ENCODE measurements at places on chromosomes 2 and 18. TPM values are rescaled to one million over a fixed set of nuclear protein-coding genes. Genes with fewer than 3 reads are reported as not detected.

LYPD6 gene
- 2.0 TPM for total RNA-seq

CMPK2 gene
- 9.3 TPM for total RNA-seq

IKZF2 gene
- 11.4 TPM for total RNA-seq

SERPINB11 gene
- not detected for total RNA-seq

EPHA4 gene
- 43.9 TPM for total RNA-seq

SLC14A1 gene
- total RNA-seq, result 1.3 TPM

DIPK1C gene
- 1.1 TPM for total RNA-seq

BCL2L11 gene
- total RNA-seq, result 30.0 TPM

RESP18 gene
- total RNA-seq, result not detected

GRCh38 chr18:35993013-35993412 lies 20.5 kb downstream of the RMP24 start:
- no peak for DNase-seq

DNA sequence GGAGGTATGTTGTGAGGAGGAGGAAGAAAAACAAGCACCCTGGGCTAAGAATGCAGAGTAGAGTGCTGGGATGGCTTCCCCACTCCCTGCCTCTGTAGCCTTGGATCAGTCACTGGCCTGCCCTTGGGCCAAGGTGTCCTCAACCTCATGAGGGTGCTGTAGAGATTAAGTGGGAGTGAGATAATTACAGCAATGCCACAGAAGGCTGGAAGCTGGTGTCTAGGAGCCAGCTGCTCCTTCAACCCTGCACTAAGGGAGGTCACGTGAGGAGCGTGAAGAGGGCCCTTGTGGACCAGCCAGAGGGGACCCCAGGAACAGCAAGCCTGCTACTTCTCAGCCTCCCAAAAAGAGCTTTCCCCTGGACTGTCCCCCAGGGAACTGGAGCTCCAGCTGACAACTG lies 95.2 kb downstream of the TTC32 start:
- no peak for DNase-seq

- DNase-seq, result no peak
Measured at GRCh38 chr18:3486512-3486911, 36.5 kb downstream of the TGIF1 start.

DNA sequence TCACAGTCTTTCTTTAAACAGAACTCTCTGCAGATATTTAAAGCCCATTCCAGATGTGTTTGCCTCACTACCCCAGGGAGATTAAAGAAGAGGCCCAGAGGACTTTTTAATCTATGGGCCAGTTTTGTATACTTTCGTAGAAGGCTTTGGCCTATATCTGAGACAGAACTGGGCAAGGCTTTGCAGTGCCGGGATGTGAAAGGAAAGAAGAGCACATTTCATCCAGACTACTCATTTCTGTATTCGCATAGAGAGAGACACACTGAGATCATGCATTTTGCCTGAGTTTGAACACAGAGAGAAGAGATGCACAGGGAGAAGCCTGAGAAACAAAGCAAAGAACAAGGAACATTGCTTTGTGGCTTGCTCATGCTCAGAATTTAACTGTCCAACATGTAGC lies 54.9 kb upstream of the SLC5A7 start:
- no peak for DNase-seq

- DNase-seq, result no peak
Measured at GRCh38 chr2:57453945-57454344, 592.7 kb upstream of the VRK2 start.

- DNase-seq, result no peak
Measured at GRCh38 chr2:227025510-227025909, 138.5 kb downstream of the COL4A4 start.

DNA sequence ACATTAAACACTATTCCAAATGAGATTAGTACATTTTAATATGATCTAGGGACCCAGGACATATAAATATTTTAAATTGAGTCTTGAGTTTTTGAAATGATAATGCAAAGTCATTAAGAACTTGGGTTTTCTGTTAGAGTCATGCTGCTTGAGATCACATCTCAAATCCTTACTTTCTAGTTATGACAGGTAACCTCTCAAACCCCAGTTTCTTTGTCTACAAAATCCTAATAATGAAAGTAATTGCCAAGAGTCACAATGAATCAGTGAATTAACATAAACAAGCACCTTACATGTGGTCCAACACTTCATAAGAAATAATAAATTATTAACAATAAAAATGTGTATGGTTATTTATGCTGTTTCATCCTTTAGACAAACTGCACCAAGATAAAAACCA lies 607.6 kb downstream of the LRP1B start:
- no peak for DNase-seq

- DNase-seq, result no peak
Measured at GRCh38 chr2:11505652-11506610, 27.9 kb upstream of the GREB1 start.

DNA sequence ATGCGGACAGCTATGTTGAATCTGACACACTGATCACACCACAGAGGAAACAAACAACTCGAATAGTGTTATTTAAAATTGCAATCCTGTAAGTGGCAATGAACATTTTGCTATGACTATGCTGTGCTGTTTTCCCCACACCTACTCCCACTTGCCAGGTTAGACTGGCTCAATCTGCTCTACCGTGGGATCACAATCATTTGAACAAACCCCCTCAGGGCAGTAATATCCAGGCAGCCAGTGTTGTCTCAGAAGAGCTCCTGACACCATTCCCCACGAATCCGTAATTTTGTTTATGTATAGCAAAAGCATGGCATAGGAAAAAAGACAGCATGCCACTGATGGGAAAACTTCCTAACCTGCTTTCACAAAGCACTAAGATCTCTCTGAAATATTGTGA lies 284.3 kb downstream of the ERBB4 start:
- no peak for DNase-seq

DNA sequence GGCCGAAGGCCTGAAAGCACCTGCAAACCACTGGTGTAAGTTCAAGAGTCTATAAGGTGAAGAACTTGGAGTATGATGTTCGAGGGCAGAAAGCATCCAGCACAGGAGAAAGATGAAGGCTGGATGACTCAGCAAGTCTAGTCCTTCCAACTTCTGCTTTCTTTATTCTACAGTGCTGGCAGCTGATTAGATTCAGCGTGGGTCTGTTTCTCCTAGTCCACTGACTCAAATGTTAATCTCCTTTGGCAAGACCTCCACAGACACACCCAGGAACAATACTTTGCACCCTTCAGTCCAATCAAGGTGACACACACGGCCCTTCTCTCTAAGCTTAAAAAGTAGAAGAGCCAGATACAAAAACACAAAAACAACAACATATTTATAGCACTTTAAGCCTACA lies 43.4 kb downstream of the NMS start:
- DNase-seq, result no peak

GRCh38 chr2:8257502-8257901 lies 424.4 kb upstream of the ID2 start:
- no peak for DNase-seq

DNA sequence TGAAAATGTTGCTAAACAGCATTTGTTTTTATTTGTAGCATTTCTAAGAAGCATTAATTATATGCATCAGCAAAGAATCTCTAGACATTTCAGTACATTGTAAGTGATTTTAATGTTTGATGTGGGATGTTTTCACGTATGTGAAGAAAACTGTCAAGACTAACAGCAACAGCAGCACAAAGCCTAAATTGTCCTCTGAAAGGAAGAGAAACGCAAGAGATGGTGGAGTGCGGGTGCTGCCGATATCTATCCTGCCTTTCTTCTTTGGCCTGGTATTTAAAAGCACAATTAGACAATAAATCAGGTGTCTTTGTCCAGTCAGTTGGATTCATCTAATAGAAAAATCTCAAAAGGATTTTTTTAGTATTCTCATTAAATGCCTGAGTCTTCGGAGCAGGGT lies 3.1 kb downstream of the TWIST2 start:
- DNase-seq, result no peak

DNA sequence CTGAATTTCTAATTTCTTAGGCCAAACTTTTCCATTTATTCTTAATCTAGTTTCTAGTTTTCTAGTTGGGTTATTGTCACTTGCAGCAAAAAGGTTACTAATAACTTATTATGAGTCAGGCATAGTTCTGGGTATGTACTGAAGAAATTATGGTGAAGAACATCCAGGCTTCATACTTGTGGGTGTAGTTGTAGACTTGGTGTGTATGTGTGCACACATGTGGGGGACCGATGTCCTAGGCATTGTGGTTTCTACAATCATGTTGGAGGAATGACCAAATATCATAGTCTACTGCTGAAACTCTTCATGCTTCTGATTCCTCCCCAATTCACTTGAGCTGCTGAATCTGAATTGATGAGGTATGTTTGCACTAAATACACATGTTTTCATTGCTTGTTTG lies 141.2 kb downstream of the PMAIP1 start:
- DNase-seq, result no peak

DNA sequence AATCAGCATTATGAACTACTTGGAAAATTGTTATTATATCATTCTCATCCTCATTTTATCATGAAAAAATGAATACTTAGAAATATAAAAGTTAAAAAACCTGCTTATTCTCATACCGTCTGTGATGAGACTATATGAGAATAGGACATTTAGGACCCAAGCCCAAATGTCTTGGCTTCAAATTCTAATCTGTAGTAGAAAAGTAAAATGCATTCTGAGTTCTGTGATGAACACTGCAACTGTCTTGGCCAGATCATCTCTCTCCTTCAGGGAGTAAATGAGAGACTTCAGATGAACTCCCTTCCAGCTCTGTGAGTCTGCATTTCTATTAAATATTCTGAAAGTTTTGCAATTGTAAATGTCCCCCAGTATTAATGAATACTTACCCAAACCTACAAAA lies 940.7 kb upstream of the KLHL29 start:
- DNase-seq, result no peak

GRCh38 chr2:145759228-145759915 lies 1239.5 kb upstream of the ZEB2 start:
- DNase-seq, result no peak

DNA sequence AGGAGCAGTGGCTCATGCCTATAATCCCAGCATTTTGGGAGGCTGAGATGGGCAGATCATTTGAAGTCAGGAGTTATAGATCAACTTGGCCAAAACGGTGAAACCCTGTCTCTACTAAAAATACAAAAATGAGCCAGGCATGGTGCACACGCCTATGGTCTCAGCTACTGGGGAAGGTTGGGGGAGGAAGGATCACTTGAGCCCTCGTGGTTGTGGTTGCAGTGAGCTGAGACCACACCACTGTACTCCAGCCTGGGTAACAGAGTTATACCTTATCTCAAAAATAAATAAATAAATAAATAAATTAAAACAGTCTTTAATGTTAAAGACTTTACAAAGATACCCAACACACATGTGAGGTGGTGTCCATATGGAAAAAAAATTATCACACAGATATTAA lies 134.0 kb downstream of the C2orf74 start:
- DNase-seq, result no peak

- no peak for DNase-seq
Measured at GRCh38 chr18:8821531-8821930, 116.2 kb downstream of the MTCL1 start.

DNA sequence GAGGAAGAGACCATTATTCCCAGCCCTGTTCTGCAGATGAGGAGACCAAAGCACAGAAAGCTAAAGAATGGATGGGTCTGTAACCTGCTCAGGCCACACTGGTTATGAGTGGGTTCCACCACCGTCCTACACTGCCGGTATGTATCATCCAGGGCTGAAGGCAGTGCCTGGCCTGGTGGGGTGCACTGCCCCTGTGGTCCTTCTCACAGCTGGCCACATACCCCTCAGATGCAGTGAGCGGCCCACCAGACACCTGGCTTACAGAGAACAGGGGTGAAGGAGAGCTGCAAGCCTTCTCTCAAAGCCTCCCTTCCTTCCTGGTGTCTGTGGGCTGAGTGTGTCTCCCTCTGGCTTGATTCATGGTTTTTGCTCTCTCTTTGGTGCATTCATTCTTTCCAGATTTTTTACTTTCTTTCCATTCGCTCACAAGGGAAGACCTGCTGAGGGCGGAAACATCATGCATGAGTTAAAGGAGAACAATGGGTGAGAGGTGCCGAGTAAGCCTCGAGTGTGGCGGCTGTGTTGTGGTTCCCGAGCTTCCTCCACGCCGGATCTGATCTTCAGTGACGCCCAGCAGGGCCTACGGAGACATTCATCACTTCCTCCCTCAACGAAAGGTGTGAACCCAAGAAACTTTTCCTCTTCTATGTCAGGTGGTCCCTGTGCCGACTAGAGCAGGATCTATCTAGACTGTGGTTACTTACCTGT lies 62.1 kb upstream of the REL start:
- DNase-seq, result no peak

GRCh38 chr2:113156278-113157117 lies 17.3 kb upstream of the PSD4 start:
- no peak for DNase-seq

GRCh38 chr2:97907369-97908100 lies 88.2 kb downstream of the TMEM131 start:
- no peak for DNase-seq

DNA sequence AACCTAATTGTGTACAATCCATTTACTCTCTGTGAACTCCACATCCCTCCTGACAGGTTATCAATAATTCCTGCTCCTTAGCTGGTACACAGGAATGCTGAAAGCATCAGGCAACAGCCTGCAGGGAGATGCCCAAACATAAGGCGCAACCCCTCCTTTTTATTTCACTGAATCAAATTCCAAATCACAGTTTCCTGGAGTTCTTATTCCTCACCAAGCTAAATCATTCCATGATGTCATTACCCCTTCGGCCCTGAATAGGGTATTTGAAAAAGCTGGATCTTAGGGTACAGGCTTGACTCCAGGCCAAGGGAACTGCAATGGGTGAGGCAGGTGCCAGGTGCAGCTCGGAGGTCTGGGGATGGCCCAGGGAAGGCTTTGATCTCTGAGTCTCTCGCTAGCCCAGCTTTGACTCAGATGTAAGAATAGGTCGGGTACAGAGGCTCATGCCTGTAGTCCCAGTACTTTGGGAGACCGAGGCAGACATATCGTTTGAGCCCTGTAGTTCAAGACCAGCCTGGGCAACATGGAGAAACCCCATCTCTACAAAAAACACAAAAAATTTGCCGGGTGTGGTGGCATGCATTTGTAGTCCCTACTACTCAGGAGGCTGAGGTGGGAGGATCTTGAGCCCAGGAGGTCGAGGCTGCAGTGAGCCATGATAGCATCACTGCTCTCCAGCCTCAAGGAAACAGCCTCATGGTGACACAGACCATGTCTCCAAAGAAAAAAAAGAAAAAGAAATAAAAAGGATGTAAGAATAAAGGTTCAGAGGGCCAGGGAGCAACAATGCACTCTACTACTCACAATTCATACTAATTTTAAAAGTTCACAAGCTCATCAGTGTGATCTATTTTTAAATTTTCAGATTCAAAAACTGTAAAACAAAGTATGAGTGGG lies 6.8 kb downstream of the FHL2 start:
- no peak for DNase-seq

- DNase-seq, result no peak
Measured at GRCh38 chr2:123362671-123363440, 662.2 kb upstream of the CNTNAP5 start.

DNA sequence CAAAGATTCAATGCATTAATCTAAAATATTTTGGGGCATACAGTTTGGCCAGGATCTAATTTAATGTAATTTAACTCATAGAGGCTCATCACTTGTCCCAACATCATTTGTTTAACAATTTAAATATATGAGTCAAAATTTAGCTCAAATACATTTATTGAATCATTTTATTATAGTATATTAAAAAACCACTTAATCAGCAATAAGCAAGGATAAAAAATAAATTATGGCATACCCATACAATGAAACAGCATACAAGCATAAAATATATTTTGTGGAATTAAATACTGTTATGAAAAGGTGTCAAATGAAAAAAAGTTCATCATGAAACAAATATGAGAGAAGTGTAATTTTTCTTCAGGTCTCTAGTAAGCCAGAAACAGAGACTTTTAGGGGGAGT lies 34.9 kb downstream of the LRPPRC start:
- DNase-seq, result no peak
